ENCODE measurements at places on chromosomes 3 and 15. TPM values are rescaled to one million over a fixed set of nuclear protein-coding genes. Genes with fewer than 3 reads are reported as not detected.

DNA sequence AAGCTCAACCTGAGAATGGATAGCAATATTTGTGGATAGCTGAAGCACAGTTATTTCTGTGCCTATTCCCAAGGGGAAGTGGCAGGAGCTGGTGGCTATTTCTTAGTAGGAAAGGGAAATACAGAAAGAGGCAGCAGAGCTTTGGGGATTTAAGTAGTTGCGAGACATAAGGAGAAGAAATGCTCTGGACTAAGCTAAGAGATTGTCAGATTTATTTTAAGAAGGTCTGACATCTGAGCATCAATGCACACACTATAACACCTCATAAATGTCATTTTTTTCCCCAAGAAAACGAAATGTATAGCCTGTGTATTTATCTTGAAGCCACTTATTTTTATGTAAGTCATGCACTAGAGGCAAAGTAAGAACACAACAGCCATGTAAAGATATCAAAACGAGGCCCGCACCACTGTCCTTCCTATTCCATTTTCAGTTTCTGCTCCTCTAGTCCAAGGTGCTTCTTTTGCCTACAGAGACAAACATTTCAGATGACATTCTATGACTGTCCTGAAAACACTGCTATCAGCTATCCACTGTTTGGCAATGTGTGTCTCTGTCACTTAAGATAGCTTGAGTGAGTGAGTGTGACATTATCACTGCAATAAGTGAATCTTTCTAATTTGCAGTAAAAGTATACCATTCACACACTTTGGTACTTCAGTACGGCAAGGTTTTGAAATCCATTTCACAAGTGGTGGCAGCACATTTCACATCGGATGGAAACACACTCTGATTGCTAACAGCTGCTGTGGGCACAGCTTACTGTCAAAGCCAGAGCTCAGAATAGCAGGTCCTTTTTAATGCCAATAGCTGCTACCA lies 62.7 kb upstream of the ICE2 start:
- DNase-seq, result no peak

- DNase-seq, result no peak
Observed at GRCh38 chr3:179035232-179035631, 36.4 kb downstream of the ZMAT3 start.

GRCh38 chr3:100754563-100755334 lies 45.5 kb downstream of the TFG start:
- peak; percentile 4 for DNase-seq

DNA sequence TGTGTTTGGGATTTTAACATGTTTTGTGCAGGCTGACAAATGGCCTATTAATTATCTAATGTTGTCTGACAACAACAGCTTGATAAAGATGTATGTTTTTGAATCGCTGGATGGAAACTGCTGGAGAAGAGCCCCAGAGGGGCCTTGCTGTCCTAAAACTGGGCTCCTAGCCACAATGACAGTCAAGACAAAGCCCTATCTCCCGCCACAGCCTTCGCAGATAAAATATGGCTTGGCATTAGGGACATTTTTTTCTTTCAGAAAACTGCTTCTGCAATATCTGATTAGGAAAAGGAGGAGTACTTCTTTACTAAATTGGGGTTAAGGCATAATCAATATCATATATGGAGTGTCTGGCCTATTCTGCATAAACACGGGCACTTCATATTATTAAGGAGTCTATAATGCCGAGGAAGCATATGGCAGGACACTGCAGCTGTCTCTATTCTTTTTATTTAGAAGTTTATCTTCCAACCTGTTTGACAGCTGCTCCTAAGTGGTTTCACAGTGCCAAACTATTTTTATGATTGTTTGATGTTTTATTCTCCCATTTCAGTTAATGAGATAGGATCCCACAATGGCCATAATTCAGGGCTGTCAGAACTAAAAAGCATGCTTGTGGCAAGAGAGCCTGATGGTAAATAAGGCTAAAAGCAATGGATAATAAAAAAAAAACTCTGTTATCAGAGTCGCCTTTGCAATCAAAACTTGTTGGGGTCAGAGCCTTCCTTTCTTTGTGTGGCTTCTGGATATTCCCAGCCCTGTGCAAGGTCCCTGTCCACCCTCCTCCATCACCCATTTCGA lies 210.1 kb downstream of the MECOM start:
- DNase-seq, result no peak

GRCh38 chr15:70420948-70421482 lies 323.3 kb upstream of the TLE3 start:
- DNase-seq, result no peak

DNA sequence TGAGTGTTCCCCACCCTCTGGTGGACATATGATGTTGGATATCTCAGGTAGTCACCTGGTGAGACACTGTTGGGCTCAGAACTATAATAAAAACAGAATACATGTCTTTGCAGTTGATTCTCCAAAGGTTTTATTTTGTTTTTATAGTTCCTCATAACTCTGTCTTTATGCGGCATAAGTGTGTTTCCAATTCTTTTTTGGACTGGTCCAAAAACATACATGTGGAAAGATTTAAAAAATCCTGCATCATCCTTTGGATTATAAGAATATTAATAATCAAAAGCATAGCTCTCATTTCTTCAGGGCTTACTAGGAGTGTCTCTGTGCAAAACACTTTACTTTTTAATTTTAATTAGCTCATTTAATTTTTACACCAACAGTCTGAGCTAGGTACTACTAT lies 71.0 kb upstream of the ANKRD34C start:
- DNase-seq, result peak; percentile 35

DNA sequence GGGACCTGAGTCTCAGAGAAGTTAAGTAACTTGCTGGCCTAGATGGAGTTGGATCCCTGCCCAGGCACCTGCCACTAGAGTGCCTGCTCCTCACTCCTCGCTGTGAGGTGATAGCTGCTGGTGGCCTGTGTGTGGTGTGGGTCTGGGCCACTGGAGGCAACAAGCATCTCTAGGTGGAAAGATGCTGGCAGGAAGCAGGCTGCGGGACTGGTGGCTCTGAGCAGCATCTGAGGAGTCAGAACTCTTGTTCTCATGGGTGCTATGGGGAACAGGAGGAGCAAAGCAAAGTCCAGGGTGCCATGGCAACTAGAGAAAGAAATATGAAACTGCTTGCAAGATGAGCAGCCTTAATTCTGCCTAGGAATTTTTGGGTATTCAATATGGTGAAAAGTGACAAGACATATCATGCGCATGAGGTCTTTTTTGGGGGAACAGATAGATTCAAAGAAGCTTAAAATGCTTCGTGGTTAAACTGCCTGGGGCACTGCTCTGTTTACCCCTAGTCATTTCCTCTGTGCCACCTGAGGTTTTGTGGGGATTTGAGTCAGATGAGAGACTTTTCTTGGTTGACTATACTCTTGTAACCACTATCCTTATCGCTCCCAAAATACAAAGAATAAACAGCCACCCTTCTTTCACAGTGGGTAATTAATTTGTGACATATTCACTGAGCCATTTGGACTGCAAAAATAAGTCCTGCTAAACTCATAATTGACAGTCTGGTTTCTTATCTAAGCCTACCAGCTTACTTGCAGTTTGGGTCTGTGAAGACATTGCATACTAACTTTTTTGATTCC lies 50.3 kb downstream of the MED12L start:
- DNase-seq, result no peak

DNA sequence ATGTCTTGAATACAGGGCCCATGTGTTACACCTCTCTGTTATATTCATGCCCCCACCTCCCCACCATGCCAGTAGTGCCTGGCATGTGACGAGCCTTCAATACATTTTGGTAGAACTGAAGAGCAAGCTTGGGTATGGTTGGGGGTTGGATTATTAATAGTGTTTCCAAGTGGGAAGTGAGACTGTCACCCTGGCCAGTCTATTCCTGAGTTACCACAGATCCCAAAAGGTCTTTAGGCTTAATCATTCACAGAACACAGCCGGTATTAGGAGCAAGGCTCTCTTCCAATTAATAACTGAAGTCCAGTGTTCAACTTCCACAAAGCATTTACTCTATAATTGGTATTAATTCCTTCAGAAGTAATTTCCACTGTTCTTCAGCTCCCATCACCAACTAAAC lies 231.9 kb upstream of the LRTM1 start:
- DNase-seq, result no peak

DNA sequence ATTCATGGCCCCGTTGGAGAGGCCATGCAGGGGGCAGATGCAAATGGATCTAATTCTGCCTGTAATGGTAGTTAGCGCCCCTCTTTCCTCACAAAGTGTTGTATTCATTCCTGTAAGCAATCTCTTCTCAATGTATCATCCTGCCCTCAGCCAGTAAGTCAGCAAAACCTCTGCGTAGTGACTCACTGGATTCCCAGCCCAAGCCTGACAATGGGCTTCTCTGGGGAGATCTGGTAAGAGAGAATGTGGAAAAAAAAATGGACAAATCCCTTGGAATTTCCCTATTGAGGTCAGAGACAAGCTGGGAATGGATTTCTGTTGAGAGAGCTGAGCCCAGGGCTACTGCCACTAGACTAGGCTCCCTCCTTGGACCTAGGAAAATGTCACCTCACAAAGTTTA lies 25.4 kb downstream of the ADPGK start:
- DNase-seq, result no peak

- DNase-seq, result peak; percentile 18
Observed at GRCh38 chr3:26099692-26100091, 309.8 kb downstream of the OXSM start.

- no peak for DNase-seq
Observed at GRCh38 chr3:118805007-118805406, 229.6 kb downstream of the IGSF11 start.

DNA sequence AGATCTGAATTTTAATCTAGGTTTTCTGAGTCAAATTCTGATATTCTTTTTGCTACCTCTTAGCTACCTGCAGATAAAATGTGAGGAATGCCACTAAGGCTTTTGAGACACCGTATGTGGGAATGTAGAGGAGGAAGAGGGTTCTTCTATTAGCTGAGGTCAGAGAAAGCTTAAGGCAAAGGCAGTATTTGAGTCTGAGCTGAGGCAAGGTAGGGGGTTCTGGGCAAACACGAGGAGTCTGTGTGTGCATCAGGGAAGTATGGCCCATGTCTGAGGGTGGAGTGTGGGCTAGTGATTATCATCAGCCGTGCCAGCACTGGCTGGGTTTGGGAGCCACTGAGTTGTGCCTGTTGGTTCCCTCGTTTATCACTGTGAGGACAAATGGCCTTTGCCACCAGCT lies 181.1 kb downstream of the SOX2 start:
- no peak for DNase-seq

- DNase-seq, result no peak
Observed at GRCh38 chr3:125151442-125151817, 61.1 kb downstream of the SLC12A8 start.

- no peak for DNase-seq
Observed at GRCh38 chr15:22258398-22259150, 178.2 kb downstream of the OR4M2 start.

GRCh38 chr3:138559134-138559533 lies 34.9 kb downstream of the CEP70 start:
- DNase-seq, result no peak

- DNase-seq, result no peak
Observed at GRCh38 chr15:68629519-68630210, 50.9 kb downstream of the CORO2B start.

DNA sequence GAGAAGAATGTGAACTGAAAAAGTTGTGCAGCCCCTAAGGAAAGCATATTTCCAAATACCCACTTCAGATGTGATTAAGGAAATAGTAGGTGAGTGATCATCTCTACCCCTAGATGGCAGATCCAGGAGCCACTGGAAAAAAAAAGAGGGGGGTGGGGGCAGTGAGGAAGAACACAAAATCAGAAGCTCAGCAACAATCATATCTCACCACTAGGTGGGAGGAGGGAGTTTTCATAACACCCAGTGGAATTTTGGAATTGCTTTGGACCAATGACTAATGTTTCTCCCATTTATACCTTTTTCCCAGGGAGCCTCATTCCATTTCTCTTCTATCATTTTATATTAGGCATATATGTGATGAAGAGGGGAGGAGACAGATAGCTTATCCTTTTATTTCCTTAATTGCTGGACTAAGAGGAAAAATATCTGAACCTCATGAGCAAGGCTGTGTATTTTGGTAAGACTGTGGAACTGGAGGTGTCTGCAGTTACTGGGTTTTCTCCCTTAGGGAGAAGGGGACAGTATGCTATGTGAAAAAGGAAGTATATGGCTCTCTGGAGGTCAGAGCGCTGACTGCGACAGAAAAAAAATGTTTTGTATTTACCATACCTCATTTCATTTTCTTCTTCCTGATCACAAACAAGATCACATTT lies 363.4 kb downstream of the GAP43 start:
- no peak for DNase-seq

DNA sequence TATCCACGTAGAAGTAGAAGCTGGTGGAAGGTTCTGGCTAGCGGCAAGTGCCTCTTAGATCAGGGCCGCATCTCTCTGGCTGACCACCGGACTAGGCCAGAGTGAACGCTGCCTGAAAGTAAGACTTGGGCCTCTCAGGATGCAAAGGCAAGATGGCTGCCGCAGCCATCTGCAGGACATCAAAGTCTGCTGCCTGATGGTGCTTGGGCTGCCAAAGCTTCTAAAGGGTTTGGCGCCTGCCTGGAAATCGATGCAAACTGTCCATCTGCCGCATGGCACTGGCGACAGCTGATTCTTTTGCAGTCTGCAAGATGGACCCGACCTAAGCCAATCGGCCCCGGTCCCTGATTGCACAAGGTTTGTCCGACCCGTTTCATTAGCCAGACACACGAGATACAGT lies 196.7 kb upstream of the TBC1D5 start:
- DNase-seq, result no peak

DNA sequence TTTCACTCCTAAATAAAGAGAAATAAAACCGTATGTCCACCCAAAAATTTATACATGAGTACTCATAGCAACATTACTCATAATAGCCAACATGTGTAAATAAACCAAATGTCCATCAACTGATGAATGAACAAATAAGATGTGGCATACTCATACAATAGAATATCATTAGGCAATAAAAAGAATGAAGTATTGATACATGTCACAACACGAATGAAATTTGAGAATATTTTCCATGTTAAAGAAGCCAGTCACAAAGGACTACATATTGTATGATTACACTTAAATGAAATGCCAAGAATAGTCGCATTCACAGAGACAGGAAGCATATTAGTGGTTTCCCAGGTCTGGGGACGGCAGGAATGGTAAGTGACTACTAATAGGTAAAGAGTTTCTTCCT lies 869.2 kb downstream of the IGSF11 start:
- no peak for DNase-seq

NOX5 gene
- 0.39 TPM for total RNA-seq

SEMA3B gene
- 21.8 TPM for total RNA-seq

PATL2 gene
- 0.79 TPM for total RNA-seq

SYNPR gene
- 0.20 TPM for total RNA-seq

NPAP1 gene
- total RNA-seq, result not detected

ABI3BP gene
- 51.0 TPM for total RNA-seq

FGF12 gene
- 1.4 TPM for total RNA-seq

GNB4 gene
- total RNA-seq, result 57.4 TPM
